ENCODE measurements at places on chromosomes 4 and X.

- DNase-seq: no peak
Observed at GRCh38 chrX:97594646-97595224, 711.0 kb downstream of the RPA4 start.

DNA sequence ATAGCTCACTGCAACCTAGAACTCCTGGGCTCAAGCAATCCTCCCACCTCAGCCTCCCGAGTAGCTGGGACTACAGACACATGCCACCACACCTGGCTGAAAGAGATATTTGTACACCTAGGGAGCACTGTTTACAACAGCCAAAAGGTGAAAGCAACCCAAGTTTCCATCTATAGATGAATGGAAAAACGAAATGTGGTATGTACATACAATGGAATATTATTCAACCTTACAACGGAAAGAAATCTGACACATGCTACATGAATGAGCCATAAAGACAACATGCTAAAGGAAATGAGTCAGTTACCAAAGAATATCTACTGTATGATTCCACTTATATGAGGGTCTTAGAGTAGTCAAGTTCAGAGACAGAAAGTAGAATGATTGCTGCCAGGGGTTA, 52.2 kb downstream of the ABCG2 start:
- no peak for DNase-seq

GRCh38 chrX:41337140-41337539, 3.2 kb downstream of the DDX3X start:
- DNase-seq: no peak

DNA sequence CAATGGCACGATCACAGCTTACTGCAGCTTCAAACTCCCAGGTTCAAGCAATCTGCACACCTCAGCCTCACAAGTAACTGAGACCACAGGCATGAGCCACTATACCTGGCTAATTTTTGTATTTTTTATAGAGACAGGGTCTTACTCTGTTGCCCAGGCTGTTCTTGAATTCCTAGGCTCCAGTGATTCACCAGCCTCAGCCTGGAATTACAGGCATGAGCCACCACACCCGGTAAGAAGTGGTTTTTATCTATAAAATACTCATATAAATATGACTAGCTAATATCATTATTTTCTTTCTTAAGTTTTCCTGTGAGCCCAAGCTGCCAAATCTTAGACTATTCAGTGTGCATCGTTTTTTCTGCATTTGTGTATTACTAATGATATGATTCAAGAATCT, 4.4 kb downstream of the SCFD2 start:
- no peak for DNase-seq

DNA sequence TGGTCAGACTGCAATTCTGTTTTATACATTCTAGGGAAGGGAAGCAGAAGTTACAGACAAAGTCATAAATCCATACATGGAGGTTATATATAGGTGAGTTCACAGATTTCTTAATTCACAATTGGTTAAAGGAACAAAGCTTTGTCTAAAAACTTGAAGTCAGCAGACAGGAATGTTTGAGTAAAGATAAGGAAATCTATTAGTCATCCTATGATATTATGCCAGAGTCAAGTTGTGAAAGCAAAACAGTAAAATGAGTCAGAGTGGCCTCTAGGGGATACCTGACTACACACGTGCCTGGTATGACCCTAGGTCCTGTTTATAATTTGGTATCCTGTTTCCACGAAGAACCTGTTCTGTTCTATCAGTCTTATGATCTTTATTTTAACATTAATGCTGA, 31.5 kb downstream of the ACTRT1 start:
- no peak for DNase-seq

- no peak for DNase-seq
Observed at GRCh38 chr4:42709392-42710065, 52.6 kb upstream of the ATP8A1 start.

DNA sequence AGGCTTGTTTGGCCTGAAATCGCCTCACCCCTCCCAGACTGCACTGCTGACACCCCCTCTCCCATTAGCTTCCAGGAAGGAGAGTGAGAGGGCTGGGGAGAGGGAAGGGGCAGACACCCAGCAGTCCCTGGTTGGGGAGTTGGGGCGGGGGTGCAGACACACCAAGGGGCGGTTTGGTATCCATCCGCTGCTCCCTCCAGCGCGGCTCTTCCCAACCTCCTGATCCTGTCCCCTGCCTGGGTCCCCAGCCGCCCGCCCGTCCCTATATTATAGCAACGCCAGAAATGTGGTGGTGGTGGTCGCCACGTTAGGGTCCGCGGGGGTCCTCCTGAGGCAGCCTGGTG, 24.9 kb downstream of the GPRASP3 start:
- no peak for DNase-seq

GRCh38 chr4:111601671-111602070, 543.6 kb upstream of the FAM241A start:
- DNase-seq: no peak

- DNase-seq: no peak
Observed at GRCh38 chrX:108171671-108172070, 80.1 kb downstream of the ATG4A start.

- DNase-seq: no peak
Observed at GRCh38 chr4:23219779-23220408, 527.2 kb downstream of the GBA3 start.

- peak; percentile 20 for DNase-seq
Observed at GRCh38 chrX:150587585-150588503, 19.4 kb downstream of the MTM1 start.

DNA sequence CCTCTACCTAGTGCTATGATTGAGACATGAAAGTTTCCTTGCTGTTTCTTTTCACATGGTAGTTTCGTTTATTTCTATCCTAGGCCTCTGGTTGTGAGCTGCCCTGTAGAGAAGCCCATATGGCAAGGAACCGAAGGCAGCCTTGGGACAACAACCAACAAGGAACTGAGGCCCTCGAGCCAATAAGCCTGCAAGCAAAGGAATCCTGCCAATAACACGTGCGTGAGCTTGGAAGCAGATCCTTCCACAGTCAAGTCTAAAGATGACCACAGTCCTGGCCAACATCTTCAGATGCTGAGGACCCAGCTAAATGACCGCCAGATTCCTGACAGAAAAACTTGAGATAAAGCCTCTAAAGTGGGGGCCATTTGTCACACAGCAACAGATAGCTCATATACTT, 100.4 kb upstream of the FAM9B start:
- DNase-seq: no peak

GRCh38 chr4:184887333-184887732, 61.6 kb upstream of the ACSL1 start:
- no peak for DNase-seq

- no peak for DNase-seq
Observed at GRCh38 chr4:111064342-111064993, 441.6 kb upstream of the PITX2 start.

DNA sequence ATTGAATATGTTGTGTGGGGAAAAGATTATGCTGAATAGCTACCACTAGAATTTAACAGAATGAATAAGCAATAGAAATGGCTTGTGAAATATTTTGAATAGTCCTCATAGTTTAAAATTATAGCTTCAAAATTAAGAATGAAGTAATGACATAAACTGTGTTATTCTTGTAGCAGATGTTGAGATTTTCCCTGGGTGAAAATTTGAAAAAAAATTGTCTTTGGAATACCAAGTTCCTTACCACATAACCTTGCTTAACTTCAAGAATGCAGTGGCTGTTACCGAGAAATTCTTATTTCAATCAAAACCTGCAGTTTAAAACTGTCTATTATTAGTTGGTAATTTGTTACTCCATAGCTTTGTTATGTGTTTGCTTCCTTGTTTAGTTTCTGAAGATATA, 1268.6 kb downstream of the RAPGEF2 start:
- no peak for DNase-seq

DNA sequence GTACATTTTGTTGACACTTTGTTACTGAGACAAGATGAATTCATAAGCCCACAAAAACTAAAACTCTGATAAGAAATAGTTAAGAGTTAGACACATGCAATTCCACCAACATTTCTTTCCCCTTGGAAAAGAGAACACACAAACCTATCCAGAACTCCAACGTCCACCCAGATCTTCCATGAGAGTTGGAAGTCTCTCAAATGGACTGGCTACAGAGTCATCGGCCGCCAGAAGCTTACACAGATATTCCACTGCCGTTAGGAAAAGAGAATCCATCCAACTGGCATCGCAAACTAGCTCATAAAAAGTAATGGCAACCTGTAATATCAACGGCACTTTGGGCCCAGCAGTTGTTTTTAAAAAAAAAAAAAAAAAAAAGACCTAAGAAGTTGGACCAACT, 114.7 kb downstream of the PRKX start:
- DNase-seq: no peak

GRCh38 chrX:107673933-107674479, 45.7 kb downstream of the PRPS1 start:
- peak; percentile 92 for DNase-seq

GRCh38 chr4:7744142-7744804, 195.4 kb downstream of the AFAP1 start:
- no peak for DNase-seq

- no peak for DNase-seq
Observed at GRCh38 chr4:138344054-138344453, 101.9 kb upstream of the SLC7A11 start.

DNA sequence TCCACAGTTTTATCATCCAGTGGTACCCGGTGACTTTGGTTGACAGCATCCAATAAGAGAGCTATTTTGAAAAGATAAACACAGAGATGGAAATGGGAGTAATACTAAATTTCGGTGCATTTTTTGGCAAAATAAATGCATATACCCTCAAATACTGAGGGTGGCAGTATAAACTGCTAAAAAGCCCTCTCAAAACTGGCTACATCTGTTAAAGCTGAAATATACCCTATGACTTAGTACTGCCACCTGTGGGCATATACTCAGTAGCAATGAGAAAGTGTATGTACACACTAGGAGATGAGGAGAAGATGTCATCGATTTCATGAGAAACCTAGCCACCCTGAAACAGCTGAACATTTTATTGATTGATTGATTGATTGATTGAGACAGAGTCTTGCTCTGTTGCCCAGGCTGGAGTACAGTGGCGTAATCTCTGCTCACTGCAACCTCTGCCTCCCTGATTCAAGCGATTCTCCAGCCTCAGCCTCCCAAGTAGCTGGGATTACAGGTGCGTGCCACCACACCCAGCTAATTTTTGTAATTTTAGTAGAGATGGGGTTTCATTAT, 12.2 kb upstream of the TMEM128 start:
- DNase-seq: no peak

- DNase-seq: no peak
Observed at GRCh38 chr4:94470132-94470531, 18.4 kb downstream of the PDLIM5 start.

DNA sequence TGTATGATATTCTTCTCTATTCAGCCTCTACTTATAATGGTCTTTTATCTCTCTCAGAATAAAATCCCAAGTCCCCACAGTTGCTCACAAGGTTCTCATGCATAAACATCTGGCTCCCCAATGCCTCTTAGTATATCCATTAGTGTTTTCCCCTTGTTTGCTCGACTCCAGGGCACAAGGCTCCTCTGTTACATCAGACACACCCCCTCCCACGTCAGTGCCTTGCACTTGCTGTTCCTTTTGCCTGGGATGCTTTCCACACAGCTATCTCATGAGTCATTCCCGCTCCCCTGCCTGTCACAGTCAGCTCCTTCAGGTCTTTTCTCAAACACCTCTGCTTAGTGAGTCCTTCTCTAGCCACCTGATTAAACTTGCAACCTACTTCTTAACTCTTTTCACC, 260.2 kb downstream of the IL1RAPL1 start:
- DNase-seq: no peak

GRCh38 chr4:87046121-87046551, 111.3 kb downstream of the AFF1 start:
- DNase-seq: no peak

GRCh38 chrX:110373310-110373709, 14.7 kb downstream of the RTL9 start:
- DNase-seq: no peak

GRCh38 chr4:2276581-2277325, 14.8 kb upstream of the MXD4 start:
- DNase-seq: no peak

GRCh38 chrX:104428231-104428630, 137.8 kb upstream of the IL1RAPL2 start:
- DNase-seq: no peak

DNA sequence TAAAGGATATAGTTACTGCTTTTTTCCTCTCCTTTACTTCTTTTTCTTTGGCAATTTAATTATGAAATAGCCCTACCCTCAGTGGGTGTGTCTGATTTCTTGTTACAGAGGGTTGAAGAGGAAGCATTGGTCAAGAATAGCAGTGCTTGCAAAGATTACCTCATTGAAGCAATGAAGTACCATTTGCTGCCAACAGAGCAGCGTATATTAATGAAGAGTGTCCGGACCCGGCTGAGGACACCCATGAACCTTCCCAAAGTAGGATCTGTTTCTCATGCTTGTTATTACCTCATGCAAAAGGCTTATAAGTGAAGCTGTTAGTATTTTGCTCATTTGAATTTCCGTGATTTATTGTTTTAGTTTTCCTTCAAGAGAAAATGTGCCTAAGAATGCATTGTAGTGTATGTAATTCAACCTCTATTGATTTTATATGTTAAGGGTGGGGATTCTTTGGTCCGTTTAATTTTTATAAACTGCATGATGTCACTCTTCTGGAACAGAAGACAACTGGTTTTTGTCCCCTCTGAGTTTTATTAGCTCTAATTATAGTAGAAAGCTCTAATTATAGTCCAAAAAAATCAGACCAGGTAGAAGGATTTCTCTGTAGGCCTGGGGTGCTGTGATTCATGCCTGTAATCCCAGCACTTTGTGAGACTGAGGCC, 27.9 kb upstream of the MSMO1 start:
- DNase-seq: no peak

Measured in stimulated activated naive CD4-positive, alpha-beta T cell (primary cell).